ENCODE measurements at places on chromosomes 2 and 18. TPM values are rescaled to one million over a fixed set of nuclear protein-coding genes. Genes with fewer than 3 reads are reported as not detected.
A peak's percentile ranks its signal among the peaks of the same experiment; 100 is the strongest.

DNA sequence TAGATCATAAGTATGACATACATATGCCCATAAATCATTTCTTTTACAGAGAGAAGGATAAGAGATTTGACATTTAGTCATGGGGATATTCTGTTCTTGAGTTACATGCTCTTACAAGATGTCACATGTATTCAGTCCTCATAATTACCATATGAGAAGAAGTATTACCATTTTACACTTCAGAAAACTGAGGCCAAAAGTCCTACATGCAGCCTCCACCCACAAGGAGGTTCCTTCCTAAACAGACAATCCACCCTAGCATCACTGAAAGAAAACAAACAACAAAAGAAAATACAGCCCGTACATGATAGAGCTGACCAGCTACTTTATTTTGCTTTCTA, 335.1 kb downstream of the SETBP1 start:
- DNase-seq = no peak

GRCh38 chr18:76619621-76620315, 124.7 kb upstream of the ZNF516 start:
- peak; percentile 85 for DNase-seq

DNA sequence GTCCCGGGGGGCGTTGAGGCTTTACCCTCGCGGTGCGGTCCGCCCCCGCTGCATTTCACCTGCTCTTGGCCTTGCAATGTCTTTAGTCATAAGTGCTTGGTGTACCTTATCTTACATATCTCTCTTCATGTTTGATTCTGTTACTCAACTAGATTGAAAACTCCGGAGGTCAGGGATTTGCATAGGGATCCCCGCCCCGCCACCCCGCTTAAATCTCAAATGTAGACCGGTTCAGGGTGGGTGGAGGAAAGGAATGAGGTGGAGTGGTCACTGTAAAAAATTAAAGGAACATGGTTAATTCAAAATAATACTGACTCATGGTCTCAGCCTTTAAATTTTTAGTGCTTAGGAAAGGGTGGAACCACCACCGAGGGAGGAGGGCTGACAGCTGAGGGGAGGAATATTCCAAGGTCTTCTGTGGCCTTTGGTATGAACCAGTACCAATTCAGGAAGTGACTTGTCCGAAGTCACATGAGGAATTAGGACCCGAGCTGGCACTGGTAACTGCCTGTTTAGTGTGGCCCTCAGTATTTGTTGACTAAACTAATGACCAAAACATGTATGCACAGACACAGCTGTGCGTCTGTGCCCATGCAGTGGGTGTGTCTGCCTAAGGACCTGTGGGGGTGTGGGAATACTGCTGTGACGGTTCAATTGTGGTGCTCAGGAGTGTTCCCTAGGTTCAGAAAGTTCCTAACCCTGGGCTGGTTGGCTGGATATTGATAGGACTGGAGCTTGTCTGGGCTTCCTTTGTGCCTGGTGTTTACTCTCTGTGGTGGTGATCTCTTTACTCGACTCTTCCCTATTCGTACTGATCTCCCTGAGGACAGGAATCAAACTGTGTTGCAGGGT, 1.0 kb downstream of the PLEKHB2 start:
- DNase-seq = peak; percentile 52

- no peak for DNase-seq
These were observed 2.5 kb upstream of the ICOS start for GRCh38 chr2:203934041-203934492.

DNA sequence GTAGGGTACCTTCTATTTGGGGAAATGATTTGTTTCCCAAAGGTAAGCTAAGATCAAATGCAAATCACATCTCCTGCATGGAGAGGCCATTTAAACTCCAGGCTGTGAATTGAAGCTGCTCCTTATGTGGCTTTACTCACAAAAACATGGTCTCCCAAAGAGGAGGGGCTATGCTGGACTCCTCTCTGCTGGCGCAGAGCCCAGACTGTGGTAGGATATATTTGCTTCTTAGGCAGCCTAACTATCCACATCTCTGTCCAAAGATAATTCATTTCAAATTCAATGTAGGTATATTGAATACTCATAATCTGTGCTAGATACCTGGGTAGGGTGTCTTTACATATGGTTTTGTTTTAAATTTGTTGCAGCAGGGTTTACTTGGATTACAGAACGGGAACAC, 358.5 kb downstream of the ALK start:
- DNase-seq = no peak

Gene GPATCH11
- 21.6 TPM for total RNA-seq

Gene AOX1
- 29.4 TPM for total RNA-seq

Gene CAPN13
- total RNA-seq = 2.2 TPM

- peak; percentile 16 for DNase-seq
These were observed 7.6 kb downstream of the NEU4 start for GRCh38 chr2:241816431-241817121.

GRCh38 chr2:217393585-217394032, 533.7 kb upstream of the TNP1 start:
- peak; percentile 90 for DNase-seq

Gene WDR43
- 52.0 TPM for total RNA-seq

DNA sequence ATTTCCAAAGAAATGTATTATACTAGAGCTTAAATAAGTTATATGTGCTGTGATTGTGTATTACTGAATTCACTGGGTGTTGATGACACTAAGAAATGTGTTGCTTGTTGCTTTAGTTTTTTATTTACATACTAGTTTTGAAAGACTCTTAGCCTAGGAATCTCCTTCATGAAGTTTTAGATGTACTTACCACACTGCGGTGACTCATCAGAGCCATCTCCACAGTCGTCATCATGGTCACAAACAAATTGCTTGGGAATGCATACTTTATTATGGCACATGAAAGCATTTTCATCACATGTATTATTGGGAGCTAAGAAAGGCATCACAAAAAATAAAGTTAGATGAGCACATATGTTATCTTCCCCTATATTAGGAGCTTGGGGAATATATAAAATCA, 1624.2 kb downstream of the LRP1B start:
- DNase-seq = no peak

DNA sequence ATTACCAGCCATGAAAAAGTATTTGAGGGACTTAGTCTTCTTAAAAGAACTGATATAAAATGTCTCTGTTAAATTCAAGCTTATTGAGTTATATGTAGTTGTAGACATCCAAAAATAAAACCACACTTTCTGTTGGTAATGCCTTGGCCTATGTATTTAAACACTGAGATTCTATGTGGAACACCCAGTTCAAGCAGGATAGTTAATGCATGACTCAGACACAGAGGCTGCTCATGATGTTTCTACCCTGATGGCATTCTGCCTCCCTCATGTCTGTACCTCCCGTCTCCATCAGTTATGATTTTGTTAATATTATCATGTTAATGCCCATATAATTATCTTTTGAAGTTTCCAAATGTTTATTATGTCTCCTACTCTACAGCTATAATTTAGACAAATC, 164.5 kb downstream of the XIRP2 start:
- DNase-seq = no peak

DNA sequence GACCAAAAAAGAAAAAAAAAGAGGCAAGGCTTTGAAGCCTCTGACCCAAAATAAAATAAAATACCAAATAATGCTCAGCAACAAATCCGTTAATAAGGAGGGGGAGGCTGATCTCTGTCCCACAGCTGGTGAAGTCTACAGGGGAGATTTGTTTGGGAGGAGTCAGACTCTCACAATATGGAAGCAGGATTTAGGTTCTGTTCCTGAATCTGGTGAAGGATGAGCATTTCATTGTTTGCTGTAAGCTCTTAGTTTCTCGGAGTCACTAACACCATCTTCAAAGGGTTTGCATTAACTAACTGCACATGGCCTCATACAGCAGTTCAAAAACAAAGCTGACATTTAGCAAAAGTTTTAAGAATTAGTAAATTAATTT, 339.4 kb upstream of the TNP1 start:
- no peak for DNase-seq

DNA sequence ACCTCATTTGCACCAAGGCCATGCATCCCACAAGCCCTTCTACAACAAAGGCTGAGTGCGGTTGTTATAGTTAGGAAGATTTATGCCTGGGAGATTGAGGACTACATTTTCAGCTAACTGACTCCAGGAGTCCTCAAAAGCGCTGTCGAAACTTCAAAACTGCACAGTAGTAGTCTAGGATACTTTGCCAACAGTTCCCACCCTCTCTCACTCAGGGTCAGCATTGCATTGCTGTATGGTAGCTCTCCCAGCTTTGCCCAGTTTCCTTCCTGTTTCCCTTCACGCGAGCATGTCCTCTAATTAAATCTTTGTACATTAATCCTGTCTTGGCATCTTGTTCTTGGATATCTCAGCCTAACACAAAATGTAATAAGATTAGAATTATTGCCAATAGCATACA, 420.6 kb upstream of the UBE2E3 start:
- no peak for DNase-seq

Gene APCDD1
- total RNA-seq = 10.8 TPM

Gene TUBB8B
- total RNA-seq = 8.0 TPM

Gene ABCG8
- total RNA-seq = 0.43 TPM

- DNase-seq = no peak
These were observed 7.2 kb upstream of the CD226 start for GRCh38 chr18:69954719-69955480.

Gene STPG4
- 8.5 TPM for total RNA-seq

- DNase-seq = no peak
These were observed 135.2 kb upstream of the HAAO start for GRCh38 chr2:42927334-42928160.

Gene LAMA3
- total RNA-seq = 22.1 TPM

Gene AGXT
- total RNA-seq = not detected

Gene SCN3A
- total RNA-seq = 6.9 TPM

Measured in testis (tissue), 5 donors.